ENCODE measurements at places on chromosomes 2 and 18.

- DNase-seq, result no peak
Observed at GRCh38 chr18:61336766-61337165, 3.5 kb downstream of the CDH20 start.

DNA sequence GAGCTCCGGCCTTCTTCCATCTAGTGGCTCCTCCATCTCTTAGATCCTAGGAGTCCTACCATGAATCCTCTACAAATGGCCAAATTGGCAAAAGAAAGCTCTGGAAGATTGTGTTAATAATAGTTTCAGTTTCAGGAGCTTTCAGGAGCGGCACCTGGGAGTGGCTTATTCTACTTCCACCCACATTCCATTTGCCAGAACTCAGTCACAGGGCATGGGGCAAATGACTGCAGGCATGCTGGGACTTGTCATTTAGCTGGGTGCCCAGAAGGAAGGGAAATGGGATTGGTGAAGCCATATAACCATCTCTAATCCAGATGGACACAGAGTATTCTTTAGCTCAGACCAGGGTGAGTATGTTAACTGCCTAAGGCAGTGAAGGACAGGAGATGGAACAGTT is 3.6 kb upstream of the LRATD1 start:
- DNase-seq, result peak; percentile 19

DNA sequence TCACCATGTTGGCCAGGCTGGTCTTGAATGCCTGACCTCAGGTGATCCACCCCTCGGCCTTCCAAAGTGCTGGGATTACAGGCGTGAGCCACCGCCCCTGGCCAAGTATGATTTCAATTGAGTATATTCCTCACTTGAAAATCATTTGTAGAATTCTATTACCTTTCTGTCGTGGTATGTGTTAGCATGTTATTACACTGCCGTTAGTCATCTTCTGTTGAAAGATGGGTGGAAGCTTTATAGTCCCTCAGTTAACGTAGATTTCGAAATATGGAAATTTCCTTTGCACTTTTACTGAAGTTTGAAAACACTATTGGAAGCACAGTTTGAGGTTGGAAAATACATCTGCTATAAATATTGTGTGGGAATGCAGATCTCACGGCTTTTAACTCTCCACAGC is 14.7 kb downstream of the NIFK start:
- no peak for DNase-seq

- DNase-seq, result no peak
Observed at GRCh38 chr2:56613254-56613653, 429.5 kb downstream of the CCDC85A start.

DNA sequence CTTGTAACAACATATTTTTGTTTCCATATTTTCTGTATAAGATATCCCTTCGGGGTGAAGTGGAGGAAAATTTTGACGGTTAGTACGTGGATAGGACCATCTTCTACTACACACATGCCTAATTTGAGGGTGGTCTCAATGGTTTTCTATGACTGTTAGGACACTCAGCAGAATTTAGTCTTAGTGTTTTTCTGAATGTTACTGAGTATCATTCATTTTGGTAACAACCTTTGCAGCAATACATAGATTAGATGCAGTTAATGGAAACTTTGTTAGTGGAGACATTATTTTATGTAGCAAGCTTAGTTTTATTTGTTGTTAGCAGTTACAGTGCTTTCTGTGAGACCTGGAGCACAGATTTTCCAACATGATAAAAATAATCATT is 1.6 kb downstream of the ITGAV start:
- DNase-seq, result no peak

DNA sequence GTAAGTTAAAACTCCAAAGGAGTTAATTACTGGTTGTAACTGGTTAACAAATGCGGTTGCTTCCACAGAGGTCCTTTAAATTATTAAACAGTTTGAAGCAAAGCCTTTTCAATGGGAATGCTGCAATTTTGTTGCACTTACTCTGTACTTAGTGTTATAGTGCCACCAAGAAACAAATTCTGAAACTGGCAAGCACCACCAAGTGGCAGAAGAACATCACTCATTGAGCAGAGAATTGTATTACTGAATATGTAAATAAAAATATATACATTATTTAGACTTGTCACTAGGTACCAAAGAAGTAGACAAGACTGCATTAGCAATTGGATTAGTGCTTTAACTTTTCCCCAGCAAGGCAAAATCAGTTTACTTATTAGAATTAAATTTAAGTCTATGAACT is 2.6 kb upstream of the TMEFF2 start:
- DNase-seq, result no peak

GRCh38 chr2:164642268-164642667 is 21.0 kb upstream of the GRB14 start:
- no peak for DNase-seq

DNA sequence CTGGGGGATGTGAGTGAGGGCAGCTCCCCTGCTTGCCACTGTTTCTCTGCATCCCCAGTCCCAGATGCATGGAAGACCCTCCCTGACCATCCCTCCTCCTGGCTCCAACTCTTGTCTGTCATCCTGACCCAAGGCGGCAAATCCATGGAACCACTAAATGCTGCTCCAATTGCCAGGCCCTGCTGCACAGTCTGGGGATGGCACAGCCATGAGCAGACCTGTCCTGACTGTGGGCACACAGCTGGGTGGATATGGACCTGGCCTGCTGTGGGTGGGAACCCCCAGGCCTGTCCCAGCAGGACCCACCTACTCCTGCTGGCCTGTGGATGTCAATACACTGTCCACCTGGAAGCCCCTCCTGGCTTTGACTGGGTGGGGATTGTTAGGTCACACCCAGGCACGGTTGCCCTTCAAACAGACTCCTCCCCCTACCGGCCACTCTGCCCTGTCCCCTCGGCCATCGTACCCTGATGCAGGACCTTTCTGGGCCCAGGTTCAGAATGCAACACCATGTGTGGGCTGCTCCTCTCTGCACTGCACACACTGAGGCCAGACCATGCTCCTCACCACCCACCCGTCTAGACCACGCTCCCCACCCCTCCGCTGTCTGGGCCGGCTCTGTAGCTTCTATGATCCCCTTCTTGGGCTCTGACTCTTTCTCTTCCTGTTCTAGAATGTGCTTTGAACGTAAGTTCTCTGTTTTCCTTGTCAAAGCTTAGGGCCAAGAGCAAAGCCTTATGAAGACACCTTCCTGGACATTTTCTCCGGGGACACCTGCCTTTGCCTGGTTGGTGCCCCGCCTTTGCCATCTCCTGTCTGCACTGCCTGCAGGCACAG is 57.9 kb downstream of the INPP5D start:
- no peak for DNase-seq

DNA sequence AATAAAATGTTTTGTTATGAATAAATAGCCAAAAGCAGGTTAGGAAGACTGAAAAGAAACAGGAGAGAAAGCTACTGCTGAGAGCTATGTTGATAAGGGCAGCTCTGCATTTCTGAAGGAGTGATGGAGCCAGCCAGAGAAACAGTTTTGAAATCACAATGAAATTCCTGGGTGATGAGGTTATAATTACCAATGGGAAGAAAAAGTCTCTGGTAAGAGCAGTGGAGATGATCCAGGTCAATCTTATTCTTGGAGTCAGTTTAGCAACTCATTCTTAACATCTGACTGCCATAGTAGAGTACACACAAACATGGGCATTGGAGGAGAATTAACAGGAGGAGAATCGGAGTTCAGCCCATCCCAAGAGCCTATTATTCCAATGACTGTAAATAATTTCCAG is 2.4 kb downstream of the ALKAL2 start:
- DNase-seq, result no peak

DNA sequence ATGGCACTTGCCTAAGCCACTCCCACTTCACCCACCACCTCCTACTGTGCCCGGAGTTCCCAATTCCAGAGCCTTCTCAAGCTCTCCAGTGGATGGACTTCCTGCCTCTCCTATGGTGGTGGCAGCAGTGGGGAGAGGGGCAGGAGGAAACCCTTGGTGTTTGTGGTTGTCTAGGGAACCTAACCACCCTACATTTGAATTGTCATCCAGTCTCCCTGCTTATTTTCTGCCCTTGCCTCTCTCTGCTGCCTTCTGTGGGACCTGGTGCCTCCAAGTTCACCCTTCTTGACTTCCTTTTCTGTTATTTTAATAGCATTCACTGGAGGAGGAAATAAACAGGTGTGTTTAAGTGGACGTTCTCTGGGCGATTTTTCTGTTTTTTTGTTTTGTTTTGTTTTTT is 50.0 kb upstream of the HPCAL1 start:
- DNase-seq, result no peak

- DNase-seq, result no peak
Observed at GRCh38 chr2:27336173-27336572, 13.3 kb upstream of the MPV17 start.

DNA sequence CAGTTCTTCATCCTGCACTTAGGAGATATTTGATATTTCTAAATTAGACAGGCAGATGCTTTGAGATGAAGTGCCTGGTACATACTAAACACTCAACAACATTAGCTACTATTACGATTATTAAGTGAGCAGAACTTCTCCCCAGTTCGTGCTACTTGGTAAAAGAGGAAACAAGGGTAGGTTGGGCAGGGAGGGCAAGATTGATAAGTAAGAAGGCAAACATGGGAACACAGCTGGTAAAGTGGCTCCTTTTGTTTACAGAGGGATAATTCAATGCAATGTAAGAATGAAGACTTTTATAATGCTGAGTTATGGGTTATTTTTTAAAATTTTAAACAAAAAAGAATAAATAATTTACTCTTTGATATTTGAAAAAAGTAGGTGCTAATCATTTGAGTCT is 15.9 kb upstream of the WIPF1 start:
- no peak for DNase-seq

DNA sequence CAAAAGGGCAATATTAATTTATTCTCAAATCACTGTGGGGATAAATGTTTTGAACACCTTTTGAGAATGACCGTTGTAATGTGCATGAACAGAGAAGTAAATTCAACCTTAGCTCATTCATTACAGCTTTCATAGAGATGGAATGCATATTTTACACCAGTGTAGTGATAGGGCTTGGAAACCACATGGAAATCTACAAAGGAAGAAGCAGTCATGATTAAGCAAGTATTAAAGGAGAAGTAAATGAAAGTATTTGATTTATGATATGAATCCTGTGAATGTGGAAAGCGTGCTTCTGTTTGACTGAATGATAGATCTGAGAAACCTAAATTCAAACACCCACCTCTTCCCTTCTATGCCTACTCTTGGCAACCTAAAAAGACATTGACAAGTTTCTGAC is 64.7 kb downstream of the CDH7 start:
- DNase-seq, result no peak

- no peak for DNase-seq
Observed at GRCh38 chr18:76988031-76988826, 144.4 kb downstream of the MBP start.

DNA sequence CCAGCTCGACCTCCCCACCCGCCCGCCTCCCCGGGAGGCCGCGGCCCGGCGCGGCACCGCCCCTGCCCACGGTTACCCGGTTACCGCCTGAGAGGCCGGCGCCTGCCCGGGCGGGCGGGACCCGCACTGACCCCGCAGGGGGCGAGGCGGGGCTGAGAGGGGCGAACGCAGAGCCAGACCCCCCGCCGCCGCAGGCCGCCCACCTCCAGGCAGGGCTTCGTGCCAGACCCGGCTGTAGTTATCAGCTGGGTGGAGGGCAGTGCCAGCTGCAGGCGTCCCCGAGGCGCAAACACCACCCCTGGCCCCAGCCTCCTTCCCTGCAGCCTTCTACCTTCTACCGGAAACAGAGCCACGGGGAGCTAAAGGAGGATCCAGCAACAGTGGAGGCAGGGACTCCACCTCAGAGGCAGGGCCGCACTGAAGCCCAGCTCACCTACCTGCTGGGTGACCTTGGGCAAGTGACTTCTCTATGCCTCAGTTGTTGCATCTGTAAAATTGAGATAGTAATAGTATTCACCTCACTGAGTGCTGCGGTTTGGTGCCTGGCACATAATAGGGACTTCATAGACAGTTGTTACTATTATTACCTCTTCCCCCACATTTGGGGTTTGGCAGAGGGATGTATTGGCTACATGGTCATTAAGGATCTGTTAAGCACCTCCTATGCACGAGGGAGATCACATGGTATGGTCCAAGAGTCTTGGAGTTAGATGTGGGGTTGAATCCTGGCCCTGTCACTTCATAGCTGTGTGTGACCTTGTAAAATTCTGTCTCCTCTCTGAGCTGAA is 231.6 kb upstream of the SMAD2 start:
- DNase-seq, result no peak

GRCh38 chr2:236610991-236611821 is 41.6 kb downstream of the ACKR3 start:
- DNase-seq, result no peak

GRCh38 chr2:170905864-170906263 is 23.2 kb upstream of the GORASP2 start:
- DNase-seq, result no peak

DNA sequence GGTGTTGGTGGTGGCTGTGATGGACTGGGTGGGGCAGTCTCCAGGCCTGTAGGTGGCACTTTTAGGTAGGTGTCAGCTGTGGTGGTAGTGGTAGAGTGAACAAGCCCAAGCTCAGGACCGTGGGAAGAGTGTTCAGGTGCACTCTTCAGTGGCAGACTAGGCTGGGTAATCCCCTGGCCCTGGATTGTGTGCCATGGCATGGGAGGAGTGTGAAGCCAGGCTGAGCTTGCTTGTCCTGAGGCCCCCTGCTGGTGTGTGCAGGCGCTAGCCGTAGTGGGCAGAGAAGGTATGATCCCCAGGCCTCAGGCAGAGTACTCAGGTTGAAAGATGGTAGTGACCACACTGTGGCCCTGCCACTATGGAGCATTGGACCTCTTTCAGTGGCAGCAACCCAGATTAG is 850.3 kb downstream of the DSC3 start:
- DNase-seq, result no peak

GRCh38 chr18:38362286-38362792 is 796.7 kb upstream of the CELF4 start:
- DNase-seq, result no peak

DNA sequence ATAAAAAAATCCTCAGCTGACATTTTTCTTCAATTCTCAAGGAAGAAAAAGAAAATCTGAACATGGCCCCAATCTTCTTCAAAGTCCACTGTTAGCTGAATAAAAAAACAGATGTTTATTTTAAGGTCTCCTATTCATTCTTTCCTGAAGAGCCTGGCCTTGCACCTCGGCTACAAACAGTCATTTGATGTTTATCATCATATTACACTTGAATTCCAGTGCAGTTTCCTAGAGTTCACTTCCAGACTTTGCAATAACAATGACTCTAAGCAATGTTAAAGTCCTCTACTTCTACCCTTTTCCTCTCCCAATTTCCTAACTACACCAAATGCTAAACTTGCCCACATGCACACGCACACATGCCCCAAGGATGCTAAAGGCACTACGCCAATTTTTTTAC is 70.1 kb downstream of the NOL10 start:
- DNase-seq, result no peak

DNA sequence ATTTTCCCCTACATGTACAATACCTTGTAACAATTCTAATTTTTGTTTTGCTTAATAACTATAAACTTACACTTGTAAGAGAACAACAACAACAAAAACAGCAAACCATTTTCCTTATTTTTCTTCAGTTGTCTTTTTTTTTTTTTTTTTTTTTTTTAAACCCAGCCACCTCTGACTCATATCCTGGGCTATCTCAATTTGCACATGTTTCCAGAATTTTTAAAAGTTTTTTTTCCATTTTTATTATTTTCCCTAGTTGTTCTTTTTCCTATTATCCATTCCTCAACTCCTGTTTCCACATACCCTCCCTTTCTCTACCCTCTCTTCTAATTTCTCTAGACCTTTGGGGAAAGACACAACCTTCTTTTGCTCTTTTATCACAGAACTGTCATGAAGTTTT is 112.5 kb downstream of the EFEMP1 start:
- no peak for DNase-seq

All from breast epithelium (tissue), 4 donors.